ENCODE measurements at places on chromosomes 3 and 15. TPM values are rescaled to one million over a fixed set of nuclear protein-coding genes. Genes with fewer than 3 reads are reported as not detected.

DNA sequence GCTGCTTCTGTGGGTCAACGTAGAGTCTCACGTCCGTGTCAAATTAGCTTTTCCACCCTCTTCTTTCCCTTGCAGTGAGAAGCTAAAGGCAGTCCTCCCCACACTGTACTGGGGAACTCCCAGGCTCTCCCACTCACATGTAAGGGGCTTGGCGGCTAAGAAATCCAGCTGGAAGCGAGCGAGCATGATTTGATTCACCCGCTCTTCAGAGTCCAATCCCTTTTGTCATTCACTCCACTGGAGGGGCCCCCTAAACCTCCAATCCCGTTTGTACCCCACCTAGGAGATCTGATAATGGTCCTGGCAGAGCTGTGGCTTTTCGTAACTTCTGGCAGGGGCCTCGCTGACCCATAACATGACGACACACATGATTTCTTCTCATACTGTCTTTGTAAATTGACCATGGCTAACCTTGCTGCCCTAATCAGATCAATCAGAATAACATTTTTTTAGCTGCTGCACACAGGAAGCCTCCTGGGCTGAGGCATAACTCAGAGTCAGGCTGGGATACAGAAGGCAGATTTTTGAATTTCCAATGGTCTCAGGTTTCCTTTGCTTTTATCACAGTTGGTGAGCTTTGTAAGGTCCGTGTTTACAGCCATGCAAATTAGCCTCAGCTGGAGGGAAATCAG is 235.2 kb downstream of the GREM1 start:
- H3K36me3 ChIP-seq = no peaks in the 10 kb centered on the region
- H3K4me1 ChIP-seq = no peaks in the 10 kb centered on the region
- no peak overlapping the region for H3K4me3 ChIP-seq
- H3K27me3 ChIP-seq = peaks cover 3% of the 10 kb centered on the region
- no peak overlapping the region for H3K27ac ChIP-seq

The SEMA5B gene
- total RNA-seq = not detected

- H3K27me3 ChIP-seq = peaks cover 28% of the 10 kb centered on the region
- H3K36me3 ChIP-seq = no peaks in the 10 kb centered on the region
- peaks cover 38% of the 10 kb centered on the region for H3K4me1 ChIP-seq
Measured at GRCh38 chr3:39220407-39221140, 28.2 kb upstream of the XIRP1 start.

- peaks cover 14% of the 10 kb centered on the region for H3K36me3 ChIP-seq
- no peak for DNase-seq
Measured at GRCh38 chr3:40317061-40317855, 7.8 kb downstream of the EIF1B start.

GRCh38 chr3:145939431-145939830 is 221.6 kb downstream of the PLOD2 start:
- H3K4me1 ChIP-seq = no peaks in the 10 kb centered on the region
- no peaks in the 10 kb centered on the region for H3K36me3 ChIP-seq
- no peak overlapping the region for H3K27ac ChIP-seq
- no peaks in the 10 kb centered on the region for H3K27me3 ChIP-seq
- no peak overlapping the region for H3K4me3 ChIP-seq
